ENCODE measurements at places on chromosomes 4 and X.
A peak's percentile ranks its signal among the peaks of the same experiment; 100 is the strongest.

GRCh38 chr4:38979511-38980230 lies 52.5 kb downstream of the TMEM156 start:
- DNase-seq, result no peak

GRCh38 chr4:118032691-118033090 lies 1.6 kb upstream of the NDST3 start:
- DNase-seq, result peak; percentile 9

DNA sequence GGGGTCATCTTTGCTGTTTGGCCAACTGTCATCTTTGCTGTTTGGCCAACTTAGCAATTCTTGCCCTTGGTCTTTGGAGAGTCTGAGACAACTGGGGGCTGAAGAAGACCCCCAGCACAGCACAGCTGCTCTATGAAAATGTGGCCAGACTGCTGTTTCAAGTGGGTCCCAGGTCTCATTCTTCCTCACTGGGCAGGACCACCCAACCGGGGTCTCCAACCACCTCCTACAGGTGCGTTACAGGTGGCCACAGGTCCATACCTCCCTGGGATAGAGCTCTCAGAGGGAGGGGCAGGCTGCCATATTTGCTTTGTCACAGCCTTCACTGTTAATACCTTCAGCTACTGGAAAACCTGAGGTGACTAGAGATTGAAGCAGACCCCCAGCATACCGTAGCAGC lies 82.1 kb upstream of the TCEAL2 start:
- no peak for DNase-seq

- DNase-seq, result peak; percentile 43
Measured at GRCh38 chrX:11407331-11408108, 114.3 kb downstream of the AMELX start.

DNA sequence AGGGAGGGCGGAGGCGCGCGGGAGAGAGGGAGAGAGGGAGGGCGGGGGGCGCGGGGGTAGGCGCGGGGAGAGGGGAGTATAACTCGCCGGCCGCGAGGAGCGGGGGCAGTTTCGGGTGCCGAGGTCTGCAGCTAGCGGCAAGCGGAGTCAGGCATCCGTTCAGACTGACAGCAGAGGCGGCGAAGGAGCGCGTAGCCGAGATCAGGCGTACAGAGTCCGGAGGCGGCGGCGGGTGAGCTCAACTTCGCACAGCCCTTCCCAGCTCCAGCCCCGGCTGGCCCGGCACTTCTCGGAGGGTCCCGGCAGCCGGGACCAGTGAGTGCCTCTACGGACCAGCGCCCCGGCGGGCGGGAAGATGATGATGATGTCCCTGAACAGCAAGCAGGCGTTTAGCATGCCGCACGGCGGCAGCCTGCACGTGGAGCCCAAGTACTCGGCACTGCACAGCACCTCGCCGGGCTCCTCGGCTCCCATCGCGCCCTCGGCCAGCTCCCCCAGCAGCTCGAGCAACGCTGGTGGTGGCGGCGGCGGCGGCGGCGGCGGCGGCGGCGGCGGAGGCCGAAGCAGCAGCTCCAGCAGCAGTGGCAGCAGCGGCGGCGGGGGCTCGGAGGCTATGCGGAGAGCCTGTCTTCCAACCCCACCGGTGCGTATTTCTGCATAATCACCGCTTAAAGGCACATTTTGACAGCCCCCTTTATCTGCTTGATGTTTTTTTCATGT lies at the start of gene POU4F2:
Gene POU4F2 (plus strand): TSS at position 108 of the 720 bp plus-strand sequence. CDS start 248 bp downstream, at position 356.
- peak; percentile 7 for DNase-seq

DNA sequence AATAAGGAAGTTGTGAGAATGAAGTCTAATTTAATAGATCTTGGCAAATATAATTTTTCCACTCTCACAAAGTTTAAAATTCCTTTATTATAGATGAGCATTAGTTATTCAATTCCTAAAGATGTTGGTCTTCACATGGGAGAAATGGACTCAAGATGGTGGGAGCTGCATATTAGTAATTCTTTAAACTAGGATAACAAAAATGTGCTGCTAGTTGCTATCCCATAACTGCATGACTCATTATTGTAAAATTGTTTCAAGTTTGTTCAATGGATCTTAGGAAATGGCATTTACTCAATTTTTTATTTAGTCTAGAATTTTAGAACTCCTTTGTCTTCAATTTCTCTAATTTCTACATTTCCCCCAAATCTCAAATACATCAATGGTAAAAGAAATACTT lies 155.8 kb downstream of the ATP10D start:
- DNase-seq, result peak; percentile 53

DNA sequence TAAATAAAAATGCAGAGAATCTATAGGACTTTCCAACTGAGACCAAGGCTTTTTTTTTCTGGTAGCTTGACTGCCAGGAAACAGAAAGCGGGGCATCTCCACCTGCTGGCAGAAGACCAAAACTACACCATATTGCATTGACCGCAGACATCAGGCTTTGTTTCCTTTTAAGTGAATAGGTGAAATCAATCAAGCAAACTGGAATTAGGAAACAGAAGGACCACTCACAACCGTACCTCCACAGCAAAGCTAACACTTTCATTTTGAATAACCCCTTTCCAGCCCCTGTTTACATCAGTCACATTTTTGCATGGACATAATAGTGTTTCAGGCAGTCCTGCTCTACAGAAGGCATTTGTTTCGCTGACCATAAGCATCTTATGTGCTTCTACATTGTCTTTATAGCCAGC lies 218.2 kb downstream of the IDS start:
- DNase-seq, result peak; percentile 58

DNA sequence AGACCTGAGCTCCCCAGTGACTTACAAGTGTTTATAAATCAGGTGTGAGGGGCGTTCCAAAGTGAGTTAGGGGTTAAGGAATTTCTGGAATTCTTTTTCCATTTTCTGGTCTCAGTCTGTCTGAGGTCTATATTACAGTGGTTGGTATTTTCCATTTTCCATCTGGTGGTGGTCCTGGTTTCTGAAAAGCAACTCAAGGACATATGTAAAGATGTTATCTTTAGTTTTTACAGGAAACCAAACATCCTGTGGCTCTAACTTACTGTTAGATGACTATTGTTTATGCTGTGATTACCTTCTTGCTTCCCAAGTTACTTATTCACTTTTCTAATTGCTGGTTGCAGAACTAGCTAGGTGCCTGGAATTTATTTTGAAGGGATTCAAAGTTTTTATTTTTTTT lies 53.5 kb upstream of the IL21 start:
- DNase-seq, result no peak

GRCh38 chr4:127604949-127605709 lies 27.6 kb upstream of the INTU start:
- peak; percentile 47 for DNase-seq

DNA sequence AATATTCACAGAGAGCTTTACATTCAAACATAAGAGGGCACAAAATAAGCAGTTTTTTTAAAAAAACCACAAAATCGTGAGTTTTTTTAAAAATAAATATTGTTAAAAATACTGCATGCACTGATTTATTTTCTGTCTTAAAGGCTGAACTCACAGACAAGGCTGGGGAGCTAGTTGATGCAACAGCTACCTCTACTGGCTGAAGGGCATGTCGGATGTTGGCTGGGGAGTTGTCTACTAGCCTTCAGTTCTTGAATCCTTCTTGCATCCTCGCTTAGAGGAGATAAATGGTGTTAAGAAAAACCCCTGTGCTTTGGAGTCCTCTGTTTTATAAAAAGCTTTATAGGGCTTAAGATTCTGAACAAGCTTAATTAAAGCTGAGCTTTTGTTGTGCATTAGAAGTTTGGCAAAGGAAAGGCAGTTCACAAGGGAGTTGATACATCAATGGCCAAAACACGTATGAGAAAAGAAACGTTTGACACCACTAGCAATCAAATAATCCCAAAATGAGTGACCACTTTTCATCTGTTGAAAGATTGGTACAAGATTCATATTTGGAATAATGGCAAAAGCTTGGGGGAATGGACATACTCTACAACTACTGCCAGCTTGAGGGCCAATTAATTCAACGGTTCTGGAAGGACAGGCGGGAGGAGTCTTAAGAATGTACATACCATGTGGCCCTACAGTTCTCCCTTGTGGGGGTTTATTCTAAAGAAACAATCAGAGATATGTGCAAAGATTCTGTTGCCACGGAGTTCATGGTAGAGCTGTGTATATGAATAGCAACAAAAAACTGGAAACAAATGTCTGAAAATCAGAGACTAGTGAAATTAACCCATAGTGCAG lies 94.7 kb downstream of the SEL1L3 start:
- DNase-seq, result peak; percentile 72

DNA sequence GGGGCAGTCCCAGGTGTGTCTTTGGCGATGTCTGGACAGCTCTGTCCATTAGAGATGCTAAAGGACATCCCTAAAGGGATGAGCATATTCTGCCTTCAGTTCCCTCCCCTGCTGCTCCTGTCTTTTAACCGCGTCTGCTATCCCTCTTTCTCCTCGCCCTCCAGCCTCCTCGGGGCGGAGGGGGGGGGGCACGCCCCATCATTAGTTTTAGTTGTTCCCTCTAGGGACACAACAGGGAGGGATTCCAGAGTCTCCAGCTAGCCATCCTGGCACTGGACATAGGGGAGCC lies 1.1 kb downstream of the MSL3 start:
- no peak for DNase-seq

DNA sequence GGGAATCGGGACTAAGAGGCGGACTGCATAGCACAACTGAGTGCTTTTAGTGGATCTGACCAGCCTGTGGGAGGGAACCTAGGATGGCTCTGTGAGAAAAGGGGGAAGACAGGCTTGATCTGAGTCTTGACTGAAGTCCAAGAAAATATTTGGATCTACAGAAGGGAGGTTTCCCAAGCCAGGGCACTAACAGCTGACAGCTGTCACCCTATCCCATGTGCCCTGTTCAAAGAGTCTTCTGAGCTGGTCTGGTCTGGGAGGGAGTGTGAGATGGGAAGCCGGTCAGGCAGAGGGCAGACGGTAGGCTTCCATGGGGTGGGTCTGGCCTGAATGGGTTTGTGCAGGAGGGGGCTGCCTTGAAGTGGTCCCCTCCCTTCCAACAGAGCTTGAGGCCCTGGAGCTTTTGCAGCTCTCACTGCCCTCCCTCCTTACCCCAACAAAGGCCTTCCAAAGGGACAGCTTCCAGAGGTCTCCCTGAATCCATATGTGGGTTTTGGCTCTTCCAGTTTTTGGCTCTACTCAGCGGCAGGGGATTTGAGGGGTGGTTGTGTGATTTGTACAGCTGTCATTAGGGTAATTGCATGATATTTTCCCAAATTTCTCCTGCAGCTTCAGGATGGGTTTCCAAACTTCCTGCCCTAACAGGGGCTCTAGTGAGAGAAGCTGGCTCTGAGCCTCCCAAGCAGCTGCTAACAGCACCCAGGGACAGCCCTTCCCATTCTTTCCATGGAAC lies 643.7 kb downstream of the BCOR start:
- no peak for DNase-seq

- DNase-seq, result no peak
Measured at GRCh38 chrX:135625995-135626394, 87.4 kb upstream of the CT45A1 start.

- DNase-seq, result no peak
Measured at GRCh38 chr4:148434075-148434773, 8.0 kb downstream of the NR3C2 start.

DNA sequence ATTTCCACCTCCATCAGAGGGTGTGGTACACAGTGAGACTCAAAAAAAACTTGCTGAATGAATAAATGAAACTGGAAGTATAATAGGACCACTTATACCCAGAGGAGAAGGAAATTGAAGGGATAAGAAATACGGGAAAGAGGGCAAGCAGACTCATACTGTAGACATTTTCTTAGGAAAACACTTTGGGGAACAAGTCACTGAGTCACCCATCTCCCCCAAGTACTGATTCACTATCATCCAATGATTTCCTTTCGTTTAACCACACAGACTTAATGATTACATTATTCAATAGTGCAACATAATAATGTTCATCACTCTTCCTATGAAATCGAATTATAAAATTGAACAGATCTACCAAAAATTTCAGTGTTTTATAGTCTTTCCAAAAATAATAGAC lies 97.1 kb downstream of the LDB2 start:
- DNase-seq, result no peak

DNA sequence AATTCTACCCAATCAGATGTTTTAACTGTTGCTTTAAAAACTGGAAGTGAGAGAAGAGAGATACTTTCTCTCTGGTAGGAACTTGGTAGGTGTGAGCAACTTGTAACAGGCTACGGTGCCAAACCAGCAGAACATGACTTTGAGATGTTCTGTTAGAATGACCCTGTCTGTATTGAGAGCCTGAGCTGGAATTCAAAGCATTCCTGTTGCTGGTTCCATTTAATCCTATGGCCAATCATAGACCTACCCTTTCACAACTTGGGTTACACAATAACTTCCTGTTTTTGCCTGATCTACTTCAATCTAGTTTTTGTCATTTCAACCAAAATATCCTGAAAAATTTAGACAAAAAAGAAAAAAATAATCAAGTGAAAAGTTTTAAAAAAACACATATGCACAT lies 1.7 kb upstream of the PRRG1 start:
- DNase-seq, result peak; percentile 58

DNA sequence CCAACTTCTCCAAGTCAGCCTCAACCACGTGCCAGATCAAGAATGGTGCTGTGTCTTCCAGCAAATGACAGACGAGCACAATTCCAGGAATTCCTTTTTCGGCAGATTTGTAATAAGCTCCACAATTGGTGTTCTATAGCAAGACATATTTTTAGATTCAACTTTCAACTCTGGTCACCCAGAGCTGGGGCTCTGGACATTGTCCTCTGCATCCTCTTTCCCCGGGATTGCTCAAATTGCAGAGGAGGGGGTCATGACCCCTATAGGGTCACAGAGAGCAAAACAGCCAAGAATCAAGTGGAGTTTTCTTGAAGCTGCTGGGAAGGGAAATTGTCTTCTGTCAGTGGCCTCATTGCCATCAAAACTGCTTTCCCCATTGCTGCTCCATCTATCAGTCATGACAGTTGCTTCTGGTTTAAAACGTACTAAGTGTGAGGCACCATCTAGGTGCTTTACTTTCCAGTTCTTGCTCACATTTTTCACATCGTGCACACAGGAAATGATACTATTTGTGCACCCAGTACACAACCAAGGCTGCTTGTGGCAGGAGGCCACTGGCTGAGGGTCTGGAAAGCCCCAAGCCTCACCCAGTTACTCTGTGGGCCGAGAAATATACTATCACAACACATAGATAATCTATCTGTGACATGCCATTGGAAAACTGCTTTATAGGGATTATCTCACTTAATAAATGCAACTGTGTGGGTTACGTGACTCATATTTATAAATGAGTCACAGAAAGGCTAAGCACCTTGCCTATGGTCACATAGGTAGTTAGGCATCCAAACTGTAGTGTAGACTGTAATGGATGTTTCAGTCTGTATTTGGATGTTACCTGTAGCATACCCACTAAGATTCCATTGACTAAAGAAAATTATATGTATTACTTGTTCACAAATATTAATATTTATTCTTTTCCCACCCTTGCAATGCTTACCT lies 91.7 kb upstream of the PHOX2B start:
- DNase-seq, result no peak

All from fibroblast of skin of scalp (primary cell).